ENCODE measurements at places on chromosomes 6 and 20.
A peak's percentile ranks its signal among the peaks of the same experiment; 100 is the strongest.

DNA sequence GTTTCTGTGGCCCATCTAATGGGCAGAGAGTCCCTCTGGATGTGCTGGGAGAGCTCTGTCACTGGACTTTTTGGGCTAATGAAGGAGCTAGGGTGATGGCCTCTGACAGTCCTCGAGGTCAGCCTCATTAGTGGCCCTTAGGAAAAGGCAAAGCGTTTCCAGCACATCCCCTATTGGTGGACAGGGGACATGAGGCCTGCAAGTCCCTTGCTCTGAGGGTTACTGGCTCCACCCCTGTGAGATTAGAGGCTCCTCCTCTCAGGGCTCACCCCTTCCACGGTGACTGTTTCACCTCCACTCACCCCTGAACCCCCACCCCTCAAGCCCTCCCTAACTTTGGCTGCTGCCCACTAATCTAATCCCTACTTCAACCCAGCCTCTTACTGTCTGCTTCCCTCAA is 12.8 kb upstream of the FANCE start:
- DNase-seq = no peak

- DNase-seq = no peak
Observed at GRCh38 chr6:38307740-38308139, 332.0 kb downstream of the BTBD9 start.

DNA sequence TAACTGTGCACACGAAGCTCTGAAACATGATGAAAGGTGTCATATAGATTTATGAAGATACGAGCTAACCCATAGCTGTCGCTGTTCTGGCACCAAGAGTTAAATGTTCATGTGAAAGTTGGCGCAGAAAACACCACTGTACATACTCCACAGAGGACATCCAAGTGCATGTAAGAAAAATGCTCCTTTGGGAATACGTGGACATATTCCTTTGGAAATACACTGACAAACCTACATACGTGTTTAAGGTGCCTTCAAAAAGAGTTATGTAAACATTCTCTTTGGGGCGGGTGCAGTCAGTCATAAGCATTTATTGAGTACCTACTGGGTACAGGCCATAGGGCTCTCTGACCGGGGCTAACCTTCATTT is 723 bp upstream of the ARID1B start:
- DNase-seq = no peak

DNA sequence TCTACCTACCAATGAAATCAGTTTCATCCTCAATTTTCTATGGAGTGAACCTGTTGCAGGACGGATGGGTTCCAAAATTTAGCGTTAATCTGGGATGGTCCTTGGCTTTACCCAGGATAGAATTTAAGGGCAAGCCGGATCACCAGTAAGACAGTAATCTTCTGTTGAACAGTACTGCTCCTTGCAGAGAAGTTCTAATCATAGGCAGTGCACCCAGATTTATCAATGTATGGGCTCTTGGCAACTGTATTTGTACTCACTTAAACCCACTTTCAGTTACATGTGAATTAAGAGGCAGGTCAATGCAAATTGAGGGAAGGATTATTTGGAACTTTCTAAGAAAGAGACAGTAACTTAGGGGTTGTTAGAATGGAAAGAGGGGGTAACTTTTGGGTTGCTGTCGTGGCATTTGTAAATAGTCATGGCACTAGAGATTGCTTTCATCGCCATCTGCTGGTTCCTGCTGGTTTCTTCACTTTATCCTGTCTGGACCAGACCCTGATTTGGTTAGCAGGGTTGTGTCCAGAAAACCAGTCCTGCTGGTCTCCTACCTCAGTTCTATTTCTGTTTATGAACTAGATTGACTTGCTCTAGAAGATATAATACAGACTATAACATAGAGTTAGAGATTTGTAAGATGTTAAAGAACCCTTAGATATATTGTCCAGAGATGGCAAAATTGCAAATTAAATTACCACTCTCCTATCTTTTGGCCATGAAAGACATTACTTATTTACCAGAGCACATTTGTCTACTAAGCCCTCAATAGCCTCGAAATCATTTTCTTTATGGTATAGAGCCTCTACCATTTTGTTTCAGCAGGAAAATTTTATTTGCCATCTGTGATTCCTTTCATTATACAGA is 646.3 kb downstream of the UTRN start:
- DNase-seq = no peak

GRCh38 chr6:16676978-16677377 is 84.3 kb downstream of the ATXN1 start:
- DNase-seq = no peak

DNA sequence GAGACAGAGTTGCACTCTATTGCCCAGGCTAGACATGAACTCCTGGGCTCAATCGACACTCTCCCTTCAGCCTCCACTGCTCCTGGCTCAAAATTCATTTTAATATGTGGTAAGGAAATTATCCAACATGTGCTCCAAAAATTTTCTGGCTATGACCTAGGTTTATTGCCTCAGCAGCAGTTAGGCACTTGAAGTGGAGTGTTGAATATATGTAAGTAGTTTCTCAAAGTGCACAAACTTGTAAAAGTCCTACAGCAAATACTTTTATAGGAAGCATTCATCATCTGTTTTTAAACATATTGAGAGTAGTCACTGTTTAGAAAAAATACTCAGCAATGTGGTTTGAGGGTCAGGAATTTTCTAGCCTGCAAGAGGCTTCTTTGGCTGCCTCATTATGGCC is 13.2 kb downstream of the FILIP1 start:
- no peak for DNase-seq

GRCh38 chr20:62623488-62624324 is 18.6 kb upstream of the SLCO4A1 start:
- DNase-seq = peak; percentile 74

- DNase-seq = no peak
Observed at GRCh38 chr6:28003059-28003458, 46.0 kb downstream of the OR2B6 start.

DNA sequence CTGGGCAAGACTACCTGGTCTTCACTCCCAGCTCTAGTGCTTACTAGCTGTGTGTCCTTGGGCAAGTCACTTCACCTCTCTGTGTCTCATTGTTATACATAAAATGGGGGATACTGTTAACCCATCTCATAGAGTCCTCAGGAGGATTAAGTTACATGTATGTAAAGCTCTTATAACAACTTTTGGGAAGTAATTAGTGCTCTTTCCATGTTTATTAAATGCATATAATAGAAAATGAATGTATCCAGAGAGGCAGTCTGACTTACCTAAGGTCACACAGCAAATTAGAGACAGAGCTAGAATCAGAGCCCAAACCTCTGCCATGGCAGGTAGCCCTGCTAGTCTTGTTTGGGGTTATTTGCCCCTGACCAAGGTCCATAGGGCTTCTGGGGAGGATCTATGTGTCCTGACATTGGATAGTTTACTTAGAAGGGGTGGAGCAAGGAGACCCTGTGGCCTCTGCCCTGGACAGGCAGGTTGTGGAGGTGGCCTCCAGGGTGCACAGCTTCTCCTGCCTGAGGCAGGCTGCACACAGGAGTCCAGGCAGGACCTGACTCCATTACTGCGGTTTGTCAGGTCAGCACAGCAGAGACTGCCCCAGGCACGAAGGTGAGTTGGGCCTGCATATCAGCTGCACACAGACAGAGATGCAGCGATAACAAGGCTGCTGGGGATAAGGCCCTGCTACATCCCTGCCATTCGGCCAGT is 8.4 kb upstream of the MAPK13 start:
- no peak for DNase-seq

DNA sequence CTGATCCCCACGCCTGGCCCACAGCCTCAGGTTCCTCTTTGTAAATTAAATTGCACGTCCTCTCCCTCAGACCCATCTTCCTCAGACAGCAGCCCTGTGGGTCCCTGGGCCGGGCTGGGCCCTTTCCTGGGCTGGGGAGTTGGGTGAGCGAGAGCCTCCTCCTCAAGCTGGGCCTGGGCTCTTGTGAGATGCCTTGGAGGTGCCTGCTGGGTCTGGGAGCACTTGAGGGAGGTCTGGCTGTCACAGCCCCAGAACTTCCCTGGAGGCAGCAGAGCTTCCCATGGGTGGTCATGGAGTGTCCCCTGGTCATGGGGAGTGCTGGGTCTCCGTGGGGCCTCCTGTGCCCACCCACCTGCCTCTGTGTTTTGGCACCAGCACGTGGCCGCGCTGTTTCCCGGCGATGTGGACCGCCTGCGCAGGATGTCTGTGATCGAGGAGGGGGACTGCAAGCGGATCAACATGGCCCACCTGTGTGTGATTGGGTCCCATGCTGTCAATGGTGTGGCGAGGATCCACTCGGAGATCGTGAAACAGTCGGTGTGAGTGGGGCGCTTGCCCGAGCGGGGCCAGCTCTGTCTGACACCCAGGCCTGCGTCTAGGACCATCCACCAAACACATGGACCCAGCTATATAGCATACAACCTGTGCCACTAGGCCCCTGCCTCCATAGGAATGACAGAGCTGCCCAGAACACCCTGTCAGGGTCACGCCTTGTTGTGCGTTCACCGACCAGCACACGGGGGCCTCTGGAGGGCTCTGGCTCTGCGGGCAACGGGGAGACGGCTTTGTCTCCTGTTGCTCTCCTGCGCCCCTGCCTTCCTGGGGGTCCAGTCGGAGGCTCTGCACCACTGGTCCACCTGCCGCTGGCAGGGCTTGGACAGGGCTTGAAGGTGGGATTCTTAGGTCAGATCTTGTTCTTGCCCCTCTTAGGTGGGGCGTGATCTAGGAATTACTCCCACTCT is 33.0 kb downstream of the PYGB start:
- no peak for DNase-seq

DNA sequence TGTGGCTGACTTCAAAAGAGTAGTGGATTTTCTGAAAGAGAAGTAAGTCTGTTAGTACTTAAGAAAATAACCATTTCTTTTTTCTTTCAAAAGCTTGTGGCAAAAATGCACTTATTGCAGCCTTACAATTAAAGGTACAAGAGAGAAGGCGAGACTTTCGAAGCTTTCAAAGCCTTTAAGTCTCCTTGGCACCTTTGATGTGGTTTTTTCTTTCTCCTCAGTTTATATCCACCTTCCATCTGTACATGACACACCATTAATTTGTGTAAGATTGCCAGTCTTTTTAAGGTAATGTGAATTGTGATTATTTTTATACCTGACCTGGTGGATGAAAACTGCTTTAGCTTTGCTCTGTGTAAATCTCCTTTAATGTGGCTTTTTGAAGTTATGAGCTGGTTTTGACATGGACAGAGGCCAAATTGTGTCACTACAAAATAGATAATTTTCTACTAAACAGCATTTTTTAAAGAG is 466.1 kb downstream of the CDKAL1 start:
- no peak for DNase-seq

GRCh38 chr20:63973160-63973479 is 3.4 kb upstream of the ZNF512B start:
- DNase-seq = no peak

DNA sequence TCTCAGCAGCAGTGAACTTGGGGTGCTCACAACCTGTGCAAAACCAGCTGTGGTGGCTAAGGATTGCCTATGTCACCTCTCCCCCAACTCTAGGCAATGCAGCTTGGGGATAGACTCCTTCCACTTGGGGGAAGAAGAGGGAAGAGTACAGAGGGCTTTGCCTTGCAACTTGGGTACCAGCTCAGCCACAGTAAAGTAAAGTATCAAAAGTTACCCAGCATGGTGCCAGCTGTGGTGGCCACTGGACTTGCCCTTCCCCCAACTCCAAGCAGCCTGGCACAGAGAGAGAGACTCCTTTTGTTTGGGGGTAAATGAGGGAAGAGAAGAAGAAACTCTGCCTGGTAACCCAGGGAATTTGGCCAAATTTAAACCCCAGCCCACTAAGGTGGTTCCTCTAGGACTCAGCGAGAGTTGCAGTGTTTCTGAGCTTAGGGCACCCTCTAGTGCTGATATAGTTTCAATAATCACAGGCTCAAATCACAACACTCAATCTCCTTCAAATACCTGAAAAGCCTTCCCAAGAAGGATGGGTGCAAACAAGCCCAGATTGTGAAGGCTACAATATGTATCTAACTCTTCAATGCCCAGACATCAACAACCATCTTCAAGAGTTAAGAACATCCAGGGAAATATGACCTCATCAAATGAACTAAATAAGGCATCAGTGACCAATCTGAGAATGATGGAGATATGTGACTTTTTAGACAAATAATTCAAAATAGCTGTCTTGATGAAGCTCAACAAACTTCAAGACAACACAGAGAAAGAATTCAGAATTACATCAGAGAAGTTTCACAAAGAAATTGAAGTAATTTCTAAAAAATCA is 7.6 kb upstream of the DEFB129 start:
- no peak for DNase-seq

DNA sequence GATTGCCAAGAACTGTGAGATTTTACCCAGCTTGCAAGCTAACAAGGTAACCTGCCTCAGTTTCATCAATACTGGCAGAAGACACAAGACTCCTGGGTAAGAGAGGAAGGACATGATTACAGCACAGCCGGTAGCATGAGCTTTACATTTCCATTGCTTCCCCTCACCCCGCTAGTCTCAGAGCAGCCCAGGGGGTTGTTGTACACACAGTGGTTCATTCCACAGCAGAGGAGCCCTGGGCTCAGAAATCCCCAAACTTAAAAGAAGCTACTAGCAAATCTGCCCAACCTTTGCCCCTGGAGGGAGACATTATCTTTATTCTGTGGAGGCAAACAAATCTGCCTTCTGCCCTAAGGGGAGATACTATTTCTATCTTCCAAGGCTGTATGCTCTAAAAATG is 17.1 kb upstream of the MTHFD1L start:
- DNase-seq = no peak

GRCh38 chr20:1202762-1203504 is at the start of gene C20orf202:
TSS of gene C20orf202 (plus strand) at chr20:1203454. CDS start at chr20:1203586, 132 bp downstream.
- DNase-seq = no peak

- no peak for DNase-seq
Observed at GRCh38 chr6:14549304-14549770, 431.8 kb downstream of the CD83 start.

DNA sequence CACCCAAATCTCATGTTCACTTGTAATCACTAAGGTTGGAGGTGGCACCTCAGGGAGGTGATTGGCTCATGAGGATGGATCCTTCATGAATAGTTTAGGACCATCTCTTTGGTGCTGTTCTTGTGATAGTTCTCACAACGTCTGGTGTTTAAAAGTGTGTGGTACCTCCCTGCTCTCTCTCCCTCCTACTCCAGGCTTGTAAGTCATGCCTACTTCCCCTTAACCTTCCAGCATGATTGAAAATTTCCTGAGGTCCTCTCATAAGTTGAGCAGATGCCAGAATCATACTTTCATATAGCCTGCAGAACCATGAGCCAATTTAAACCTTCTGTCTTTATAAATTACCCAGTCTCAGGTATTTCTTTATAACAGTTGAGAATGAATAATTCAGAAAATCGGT is 16.6 kb downstream of the HLA-A start:
- no peak for DNase-seq

DNA sequence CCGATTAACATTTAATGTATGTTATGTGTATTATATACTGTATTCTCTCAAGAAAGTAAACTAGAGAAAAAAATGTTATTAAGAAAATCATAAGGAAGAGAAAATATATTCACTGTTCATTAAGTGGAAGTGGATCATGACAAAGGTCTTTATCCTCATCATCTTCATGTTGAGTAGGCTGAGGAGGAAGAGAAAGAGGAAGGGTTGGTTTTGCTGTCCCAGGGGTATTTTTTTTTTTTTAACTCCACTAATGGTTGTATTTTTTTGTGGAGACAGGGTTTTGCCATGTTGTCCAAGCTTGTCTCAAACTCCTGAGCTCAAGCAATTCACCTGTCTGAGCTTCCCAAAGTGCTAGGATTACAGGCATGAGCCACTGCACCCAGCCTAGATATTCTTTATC is 11.0 kb downstream of the ECT2L start:
- no peak for DNase-seq

Measured in retinal pigment epithelial cell (primary cell).